ENCODE measurements at places on chromosomes 7 and 10. TPM values are rescaled to one million over a fixed set of nuclear protein-coding genes. Genes with fewer than 3 reads are reported as not detected.

DNA sequence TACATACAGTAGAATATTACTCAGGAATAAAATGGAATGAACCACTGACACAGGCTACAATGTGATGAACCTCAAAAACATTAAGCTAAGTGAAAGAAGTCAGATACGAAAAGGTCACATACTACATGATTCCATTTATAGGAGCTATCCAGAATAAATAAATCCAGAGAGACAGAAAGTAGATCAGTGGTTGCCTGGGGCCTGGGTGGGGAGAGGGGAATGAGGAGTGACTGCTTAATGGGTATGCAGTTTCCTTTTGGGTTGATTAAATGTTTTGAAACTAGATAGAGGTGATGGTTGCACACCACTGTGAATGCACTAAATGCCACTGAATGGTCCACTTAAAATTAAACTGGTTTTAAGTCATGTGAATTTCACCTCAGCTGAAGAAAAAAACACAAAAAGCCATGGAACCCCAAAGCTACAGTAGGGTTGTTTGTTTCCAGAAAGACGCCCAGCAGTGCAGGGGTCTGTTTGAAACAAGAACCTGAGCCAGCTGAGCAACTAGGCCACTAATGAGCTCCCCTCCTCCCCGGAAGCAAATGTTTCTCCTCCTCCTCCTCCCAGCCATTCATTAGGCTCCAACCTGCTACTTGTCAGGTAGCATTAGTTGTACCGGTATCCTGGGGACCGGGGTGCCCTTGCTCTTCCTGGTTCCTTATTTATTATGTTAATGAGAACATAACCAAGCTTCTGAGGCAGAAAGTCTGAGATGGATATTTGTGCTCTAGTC lies 168.4 kb downstream of the EVX1 start:
- DNase-seq, result no peak

DNA sequence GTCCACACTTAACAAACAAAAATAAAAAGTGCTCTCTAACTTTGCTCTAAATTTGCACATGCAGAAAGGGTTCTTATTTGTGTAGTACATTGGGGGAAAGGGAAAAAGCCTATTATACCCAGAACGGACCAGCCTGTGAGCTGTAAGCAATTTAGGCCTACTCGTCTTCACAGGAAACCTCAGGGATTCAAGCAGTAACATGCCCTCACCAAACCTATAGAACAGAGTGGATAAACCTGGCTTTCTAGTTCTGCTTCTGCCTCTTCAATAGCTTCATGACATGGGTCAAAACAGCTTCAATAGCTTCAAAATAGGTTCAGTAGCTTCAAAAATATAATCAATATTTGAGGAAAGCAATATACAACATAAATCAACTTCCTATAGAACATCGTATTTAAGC lies 163.7 kb downstream of the ARL4A start:
- DNase-seq, result no peak

- DNase-seq, result no peak
These were observed 125.3 kb downstream of the SEC23IP start for GRCh38 chr10:120017733-120018417.

- peak; percentile 41 for DNase-seq
These were observed 42.3 kb upstream of the UBE3C start for GRCh38 chr7:157096286-157097055.

DNA sequence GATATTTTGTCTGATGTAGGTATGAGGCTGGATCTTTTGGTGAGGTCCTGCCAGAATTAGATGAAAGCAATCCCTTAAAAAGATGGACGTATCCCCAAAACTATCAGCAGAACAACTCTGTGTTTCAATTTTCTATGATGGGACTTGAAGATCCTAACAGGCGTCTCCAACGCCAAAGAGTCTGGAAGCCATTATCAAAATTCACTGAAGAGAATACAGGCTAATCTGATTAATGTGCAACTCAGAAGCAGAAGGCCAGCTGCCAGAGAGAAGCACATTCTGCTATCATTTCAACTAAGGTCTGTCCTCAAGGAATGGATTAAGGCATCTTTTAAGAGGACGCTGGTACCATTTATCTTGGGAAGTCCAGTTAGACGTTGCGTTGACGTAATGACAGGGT lies 119.7 kb downstream of the FGFR2 start:
- no peak for DNase-seq

DNA sequence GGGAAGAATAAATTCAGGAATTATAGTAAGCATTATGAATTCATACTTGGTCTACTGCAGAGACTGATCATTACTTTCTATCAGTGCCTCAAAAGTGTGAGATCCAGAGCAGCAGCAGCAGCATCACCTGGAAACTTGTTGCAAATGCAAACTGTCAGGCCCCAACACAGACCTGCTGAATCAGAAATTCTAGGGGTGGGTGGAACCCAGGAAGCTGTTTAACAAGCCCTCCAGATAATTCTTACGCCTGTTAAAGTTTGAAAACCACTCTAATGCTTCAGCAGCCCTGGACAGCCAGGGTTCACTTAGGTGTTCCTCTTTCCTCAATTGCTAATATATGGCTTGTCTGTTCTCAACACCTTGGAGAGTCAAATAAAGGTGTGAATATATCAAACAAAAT lies 19.5 kb downstream of the CACUL1 start:
- DNase-seq, result no peak

GRCh38 chr10:29329420-29329819 lies 40.5 kb downstream of the LYZL1 start:
- no peak for DNase-seq

- DNase-seq, result no peak
These were observed 43.6 kb upstream of the DPYSL4 start for GRCh38 chr10:132143162-132143561.

CALHM2 gene
- total RNA-seq, result 50.0 TPM

IFIT2 gene
- 3.6 TPM for total RNA-seq

ANKRD1 gene
- not detected for total RNA-seq

BRAT1 gene
- total RNA-seq, result 17.8 TPM

CPA1 gene
- total RNA-seq, result not detected
